HTR-8/SVneo (cell line): ENCODE measurements at places on chromosomes 1 and 21.

DNA sequence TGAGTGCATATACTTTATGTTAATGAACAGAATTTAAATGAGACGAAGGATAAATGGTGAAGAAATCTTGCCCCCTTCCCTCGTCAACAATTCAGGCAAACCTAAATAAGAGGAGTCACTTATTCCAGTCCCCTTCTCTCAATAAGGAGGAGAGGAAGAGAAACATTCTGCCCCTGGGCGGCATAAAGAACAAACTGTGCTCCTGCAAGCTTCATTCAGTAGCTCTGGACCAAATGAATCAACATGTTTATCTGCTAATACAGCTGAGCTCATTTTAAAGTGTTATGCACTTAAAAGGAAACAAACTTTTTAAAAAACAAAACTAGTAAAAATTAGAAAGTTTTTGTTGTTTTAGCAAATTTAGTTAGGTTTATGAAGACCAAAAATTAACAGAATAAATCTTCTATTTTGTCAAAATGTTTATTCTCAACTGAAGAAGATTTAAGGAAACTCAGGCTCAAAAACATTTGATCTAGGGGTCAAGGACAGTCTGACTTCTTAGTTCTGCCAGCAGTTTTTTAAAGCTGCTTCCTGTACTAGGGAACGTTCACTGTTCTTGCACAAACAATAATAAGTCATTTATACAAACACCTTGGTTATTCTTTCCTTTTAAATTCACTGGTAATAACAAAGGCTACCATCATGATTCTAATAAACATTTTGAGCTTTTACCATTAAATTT is 58.3 kb downstream of the AKT3 start:
- DNase-seq, result no peak

GRCh38 chr21:42314616-42315295 is 453 bp downstream of the TFF3 start:
- no peak for DNase-seq

DNA sequence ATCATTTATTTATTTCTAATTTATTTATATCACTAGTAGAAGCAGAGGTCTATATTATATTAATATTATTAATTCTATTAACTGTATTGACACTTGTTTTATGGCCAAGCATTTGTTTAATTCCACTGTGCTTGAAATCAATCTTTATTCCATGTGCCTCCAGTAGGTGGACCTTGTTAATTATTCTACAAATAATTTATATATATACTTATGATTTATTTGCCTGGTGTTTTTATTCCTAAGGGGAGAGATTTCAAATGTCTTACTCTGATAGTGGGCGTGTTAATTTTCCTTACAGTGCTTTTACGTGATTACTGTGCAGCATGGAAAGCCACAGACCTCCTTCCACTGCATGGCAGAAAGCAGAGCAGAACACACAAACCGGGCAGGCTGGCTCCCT is 17.5 kb upstream of the OR6N2 start:
- DNase-seq, result no peak

- no peak for DNase-seq
Measured at GRCh38 chr1:203796236-203796605, 798 bp downstream of the ZBED6 start.

DNA sequence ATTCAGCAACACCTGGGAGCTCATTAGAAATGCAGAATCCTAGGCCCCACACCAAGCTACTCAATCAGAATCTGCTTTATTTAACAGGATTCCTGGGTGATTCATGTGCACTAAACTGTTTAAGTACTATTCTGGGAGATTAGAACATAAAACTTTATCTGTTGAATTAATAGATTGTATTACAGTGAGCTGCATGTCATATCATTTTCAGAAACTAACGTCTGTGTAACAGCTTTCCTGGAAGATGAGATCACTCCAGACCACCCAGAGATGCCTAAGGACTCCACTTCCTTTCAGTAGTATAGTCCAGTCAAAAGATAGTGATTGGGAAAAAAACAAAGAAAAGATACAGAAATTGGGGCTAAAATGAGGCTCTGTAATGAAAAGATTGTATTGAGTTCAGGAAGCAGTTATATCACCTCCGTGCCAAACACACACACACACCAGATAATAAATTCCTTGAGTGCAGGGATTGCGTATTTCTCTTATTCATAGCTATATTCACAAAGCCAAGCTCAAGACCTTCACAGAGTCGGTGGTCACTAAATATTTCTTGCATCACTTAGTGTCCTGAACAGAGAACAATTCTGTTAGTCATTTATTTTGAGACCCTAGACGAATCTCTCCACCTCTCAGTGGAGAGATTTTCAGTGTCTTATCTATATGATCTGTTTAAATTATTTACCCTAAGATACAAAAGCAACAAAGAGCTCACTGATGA is 178.2 kb downstream of the DSCAM start:
- no peak for DNase-seq

DNA sequence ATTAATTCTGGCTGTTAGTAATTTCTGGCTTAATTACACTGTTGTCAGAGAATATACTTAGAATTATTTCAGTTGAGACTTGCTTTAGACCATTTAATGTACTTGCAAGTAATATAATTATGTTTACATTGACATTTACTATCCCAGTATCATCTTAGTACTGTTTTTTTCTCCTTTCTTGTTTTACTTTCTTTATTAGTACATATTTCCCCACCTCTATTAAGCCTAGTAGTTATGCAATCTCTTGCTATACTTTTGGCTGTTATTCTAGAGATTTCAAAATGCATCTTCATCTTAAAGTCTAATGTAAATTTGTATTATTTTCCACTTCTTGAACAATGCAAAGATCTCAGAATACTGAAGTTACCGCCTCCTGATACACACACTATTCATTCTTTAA is 24.4 kb downstream of the BRWD1 start:
- DNase-seq, result no peak

DNA sequence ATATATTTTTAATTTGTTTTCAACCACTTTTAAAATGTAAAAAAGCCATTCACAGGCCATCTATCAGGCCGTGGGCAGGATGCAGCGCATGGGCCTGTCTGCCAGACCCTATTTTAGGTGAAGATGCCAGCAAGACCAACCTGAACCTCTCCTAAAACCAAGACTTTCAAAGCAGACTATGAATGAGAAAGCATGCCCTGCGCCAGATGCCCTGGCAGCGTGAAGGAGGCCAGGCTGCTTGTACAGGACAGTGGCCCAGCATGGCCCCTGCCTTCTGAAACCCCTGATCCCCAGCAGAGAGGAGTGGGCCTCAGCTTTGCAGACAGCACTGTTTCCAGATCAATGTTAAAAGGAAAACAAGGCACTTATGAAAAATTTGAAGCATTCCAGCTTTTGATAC is 31.6 kb downstream of the WDR4 start:
- no peak for DNase-seq

DNA sequence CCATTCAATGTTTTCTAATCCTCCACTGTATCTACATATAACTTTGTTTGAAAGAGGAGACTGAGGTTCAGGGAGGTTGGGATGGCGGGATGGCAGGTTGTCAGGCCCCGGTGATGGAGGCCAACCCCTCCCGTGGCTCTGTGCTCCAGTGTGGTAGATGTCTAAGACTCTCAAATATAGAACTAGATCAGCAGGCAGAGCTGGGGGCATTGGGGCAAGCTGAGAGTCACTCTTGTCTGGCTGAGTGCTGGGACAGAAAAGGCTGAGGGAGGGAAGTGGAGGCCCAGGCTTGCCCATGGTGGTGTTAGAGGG is 1.7 kb downstream of the IL6R start:
- DNase-seq, result no peak

DNA sequence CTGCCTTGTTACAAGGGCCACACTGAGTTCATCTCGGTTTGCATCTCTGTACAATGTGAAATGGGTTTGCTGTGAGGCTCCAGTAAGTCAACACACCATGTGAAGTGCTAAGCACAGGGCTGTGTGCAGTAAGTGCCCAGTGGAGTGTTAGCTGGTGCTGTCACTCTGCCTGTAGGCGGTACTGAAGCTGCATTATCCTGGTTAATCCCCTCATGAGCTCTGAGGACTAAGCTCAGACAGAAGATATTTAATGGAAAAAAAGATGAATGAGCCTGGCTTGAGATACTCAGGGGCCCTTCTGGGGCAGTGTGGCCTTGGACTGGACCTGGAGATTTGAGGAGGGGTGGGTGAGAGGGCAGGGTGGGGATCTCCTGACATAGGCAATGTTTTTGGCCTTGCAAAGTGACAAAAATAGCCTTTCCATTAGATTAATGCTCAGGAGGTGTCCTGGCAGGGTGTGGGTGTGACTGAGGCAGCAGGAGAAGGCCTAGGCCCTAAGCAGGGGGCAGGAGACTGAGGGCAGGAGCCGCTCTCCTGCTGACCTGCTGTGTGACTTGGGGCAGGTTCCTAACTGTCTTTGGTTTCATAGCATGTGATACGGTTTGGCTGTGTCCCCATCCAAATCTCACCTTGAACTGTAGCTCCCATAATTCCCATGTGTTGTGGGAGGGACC is 570.5 kb downstream of the PTPRU start:
- no peak for DNase-seq

- no peak for DNase-seq
Measured at GRCh38 chr1:214708321-214708955, 105.4 kb downstream of the CENPF start.

- DNase-seq, result no peak
Measured at GRCh38 chr21:41164052-41164451, 3.9 kb upstream of the BACE2 start.

- DNase-seq, result no peak
Measured at GRCh38 chr1:6466023-6466422, at the start of gene TNFRSF25. TSS of gene TNFRSF25 (minus strand) at chr1:6466173. CDS start at chr1:6466107, 66 bp downstream.

DNA sequence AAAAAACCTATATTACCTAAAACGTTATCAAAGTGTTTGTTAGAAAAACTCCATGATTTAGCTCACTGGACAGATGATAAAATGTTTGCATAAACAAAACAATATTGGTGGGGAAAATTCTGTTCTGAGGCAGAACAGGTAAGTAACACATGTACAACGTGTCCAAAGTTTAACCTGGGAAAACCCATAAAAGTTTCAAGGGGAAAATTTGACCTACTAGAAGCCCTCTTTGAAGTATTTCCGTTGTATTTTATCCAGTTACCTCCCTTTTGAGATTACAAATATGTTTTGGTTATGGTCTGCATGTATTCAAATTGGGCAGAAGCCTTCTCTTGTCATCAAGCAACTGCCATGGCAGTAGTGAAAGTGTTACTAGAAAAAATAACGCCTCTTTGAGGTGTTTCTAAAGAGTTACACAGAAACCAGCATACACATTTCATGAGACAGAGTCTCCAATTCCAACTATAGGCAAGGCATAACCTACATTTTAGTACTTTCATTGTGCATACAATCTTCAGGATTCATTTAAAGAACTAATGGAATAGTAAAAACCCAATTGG is 58.0 kb upstream of the PDC start:
- DNase-seq, result no peak
